Activated T-cell treated with anti-CD3 and anti-CD28 coated beads, Interleukin-2, amount 50 U/mL, for 4 hours (primary cell): ENCODE measurements at places on chromosomes 12 and 14.
A peak's percentile ranks its signal among the peaks of the same experiment; 100 is the strongest.

- no peak for DNase-seq
These were observed 454.8 kb upstream of the SOX5 start for GRCh38 chr12:24404086-24404815.

GRCh38 chr14:92780444-92781232 is 13.5 kb upstream of the GOLGA5 start:
- DNase-seq = no peak

GRCh38 chr14:51086044-51086443 is 8.9 kb downstream of the TRIM9 start:
- no peak for DNase-seq

DNA sequence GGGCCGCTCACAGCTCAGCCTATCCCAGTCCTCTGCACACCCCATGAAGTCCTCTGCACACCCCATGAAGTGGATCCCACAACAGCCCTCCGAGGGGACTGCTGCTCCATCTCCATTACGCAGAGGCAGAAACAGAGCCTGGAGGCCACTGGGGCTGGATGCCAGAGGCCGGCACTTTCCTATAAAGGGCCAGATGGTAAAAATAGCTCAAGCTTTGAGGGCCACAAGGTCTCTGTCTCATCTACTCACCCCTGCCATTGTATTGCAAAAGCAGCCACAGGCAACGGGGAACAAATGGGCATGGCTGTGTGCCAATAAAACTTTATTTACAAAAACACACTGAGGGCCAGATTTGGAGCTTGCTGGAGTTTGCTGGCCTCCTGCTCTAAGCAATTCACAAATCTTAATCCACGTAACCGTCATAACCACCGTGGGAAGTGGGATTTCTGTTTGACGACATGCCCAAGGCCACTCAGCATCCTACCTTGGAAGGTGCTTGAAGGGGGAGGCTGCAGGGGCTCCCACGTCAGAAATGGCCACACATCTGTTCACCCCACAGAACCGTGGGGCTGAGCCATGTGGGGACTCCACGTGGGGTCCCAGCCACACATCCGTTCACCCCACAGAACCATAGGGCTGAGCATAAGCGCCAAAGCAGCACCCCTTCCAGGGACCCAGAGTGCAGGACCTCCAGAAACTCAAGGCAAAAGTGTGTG is 92.0 kb downstream of the NCOR2 start:
- no peak for DNase-seq

DNA sequence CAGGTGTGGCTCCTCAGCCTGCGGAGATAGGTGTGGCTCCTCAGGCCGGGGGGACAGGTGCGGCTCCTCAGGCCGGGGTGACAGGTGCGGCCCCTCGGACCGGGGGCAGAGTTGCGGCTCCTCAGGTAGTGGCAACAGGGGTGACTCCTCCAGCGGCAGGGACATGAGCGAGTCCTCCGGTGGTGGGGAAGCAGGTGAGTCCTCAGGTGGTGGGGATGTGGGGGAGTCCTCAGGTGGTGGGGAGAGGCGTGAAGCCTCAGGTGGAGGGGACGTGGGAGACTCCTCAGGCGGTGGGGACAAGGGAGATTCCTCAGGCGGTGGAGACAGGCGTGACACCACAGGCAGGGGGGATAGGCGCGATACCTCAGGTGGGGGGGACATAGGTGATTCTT is 9.2 kb downstream of the KMT2D start:
- DNase-seq = no peak

DNA sequence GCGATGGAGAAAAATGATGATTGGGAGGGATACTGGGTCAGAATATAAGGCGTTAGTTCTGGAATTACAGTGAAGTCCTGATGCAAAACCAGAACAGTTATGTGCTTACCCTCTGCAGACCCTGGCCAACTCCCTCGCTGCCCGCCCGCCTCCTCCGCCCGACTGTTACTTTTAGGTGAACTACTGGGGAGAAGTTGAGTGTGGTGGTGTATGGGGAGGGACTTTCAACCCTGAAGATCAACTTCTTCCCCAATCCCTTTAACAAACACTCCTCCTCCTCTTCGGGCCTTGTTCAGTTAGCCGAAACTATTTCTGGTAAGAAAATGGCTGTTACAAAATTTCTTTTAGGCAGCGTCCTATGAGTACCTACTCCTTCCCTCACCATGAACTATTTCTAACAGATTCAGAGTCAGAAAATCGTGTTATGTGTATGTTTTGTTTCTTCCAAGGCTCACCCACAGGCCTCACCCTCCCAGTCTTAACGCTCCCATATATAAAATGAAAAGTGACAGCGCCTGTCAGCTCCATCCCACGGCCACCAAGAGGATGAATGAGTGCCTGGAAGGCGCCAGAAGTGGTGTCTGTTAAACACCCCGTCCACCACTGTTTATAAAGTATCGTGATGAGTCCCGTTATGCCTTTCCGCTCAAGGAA is 1.3 kb downstream of the FBXO33 start:
- DNase-seq = no peak

GRCh38 chr14:91417120-91417982 is at the start of gene CCDC88C:
Gene CCDC88C, minus strand, starts transcription at chr14:91417820. Its CDS starts 130 bp downstream, at chr14:91417690.
- peak; percentile 73 for DNase-seq

- no peak for DNase-seq
These were observed 79.1 kb downstream of the GRIP1 start for GRCh38 chr12:66599816-66600215.

GRCh38 chr12:118189741-118190191 is 53.8 kb downstream of the PEBP1 start:
- DNase-seq = no peak

GRCh38 chr12:126747530-126748149 is 1519.3 kb upstream of the TMEM132C start:
- peak; percentile 34 for DNase-seq

- DNase-seq = no peak
These were observed 523.0 kb upstream of the FOXG1 start for GRCh38 chr14:28243600-28243999.

DNA sequence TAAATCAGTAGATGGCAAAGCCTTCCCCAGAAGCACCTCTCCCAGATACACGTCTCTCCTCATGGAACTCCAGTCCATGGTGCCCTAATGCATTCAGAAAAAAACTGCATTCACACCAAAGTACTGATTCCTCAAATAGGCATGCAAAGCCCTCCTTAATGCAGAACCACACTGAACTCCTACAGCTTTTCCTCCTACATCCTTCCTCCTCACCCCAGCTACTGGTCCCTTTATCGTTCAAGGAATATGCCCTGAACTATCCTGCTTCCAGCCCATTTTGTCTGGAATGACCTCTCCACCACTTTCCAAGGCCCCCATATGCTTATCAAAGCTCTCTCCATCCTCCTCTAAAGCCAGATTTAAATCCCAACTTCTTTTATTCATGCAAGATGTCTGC is 21.3 kb downstream of the SMUG1 start:
- DNase-seq = no peak

GRCh38 chr12:107564946-107565345 is 120.7 kb upstream of the PWP1 start:
- no peak for DNase-seq
